ENCODE measurements at places on chromosomes 4 and X.

DNA sequence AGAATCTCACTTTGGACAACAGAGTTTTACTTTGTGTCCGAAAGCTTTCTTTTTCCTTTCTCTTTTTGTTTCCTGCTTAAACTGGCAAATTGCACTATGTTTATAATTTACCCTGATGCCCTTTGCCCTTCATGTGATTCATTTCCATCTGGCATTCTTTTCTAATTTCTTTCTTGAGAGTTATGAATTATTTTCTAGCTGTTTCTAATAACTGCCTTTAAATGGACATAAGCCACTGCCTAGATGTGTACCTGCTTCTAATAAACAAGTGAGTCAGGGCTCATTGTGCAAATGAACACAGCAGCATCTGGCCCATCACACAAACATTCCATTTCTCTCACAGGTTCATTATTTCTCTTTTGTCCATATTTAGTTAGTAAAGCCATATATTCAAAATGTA, 242.3 kb upstream of the GPRIN3 start:
- DNase-seq = no peak

DNA sequence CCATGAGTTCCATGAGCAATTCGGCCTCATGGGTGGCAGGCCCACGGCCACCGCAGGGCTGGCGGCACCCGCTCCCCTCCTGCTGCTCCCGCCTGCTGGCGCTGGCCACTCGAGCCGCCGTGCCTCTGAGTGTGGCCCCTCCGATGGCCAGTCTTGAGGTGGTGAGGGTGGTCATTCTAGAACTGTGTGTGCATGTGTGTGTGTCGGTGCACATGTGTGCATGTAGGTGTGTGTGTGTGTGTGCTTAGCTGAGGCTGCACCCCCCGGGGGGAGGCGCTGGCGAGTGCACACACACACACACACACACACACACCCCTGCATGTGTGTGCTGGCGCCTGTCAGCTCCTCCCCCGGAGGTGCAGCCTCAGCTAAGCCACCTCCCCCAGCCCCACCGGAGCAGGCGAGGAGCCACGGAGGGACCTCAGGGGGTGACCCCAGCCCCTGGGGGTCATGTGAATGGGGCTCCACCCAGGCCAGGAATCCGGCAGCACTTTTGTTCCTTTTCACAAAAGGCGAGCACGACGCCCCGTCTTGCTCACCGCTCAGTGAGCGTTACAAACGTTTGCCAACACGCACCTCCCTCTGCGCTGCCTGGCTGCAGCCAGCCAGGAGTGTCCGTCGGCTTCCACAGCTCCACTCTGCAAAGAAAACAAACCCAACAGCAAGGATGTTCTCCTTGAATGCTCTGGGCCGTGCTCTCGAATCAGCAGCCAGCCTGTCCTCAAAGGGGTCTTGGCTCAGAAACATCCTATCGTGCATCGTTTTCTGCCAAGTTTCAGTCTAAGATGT, 29.9 kb downstream of the FGFRL1 start:
- no peak for DNase-seq

- no peak for DNase-seq
Measured at GRCh38 chr4:70564033-70564432, 28.0 kb upstream of the AMBN start.

GRCh38 chr4:34412911-34413310, 1831.4 kb downstream of the ARAP2 start:
- no peak for DNase-seq

DNA sequence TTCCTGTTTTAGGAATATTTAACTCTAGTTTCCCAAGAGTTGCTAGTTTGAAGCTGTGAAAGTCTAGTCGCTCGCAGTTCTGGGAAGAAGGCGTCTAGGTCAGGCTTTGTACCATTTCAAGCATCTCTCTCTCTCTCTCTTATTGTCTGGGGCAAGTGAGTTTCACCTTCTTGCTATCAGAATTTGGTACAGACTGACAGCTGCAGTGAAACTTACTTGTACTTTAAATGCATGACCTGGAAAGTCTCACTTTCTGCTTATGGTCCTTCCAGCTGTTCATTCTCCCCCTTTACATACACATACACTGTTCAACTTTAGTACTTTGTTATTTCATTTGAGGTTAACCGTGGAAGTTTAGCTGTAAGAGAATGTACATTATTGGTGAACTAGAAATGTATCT, 4.4 kb downstream of the FRMPD4 start:
- no peak for DNase-seq

- DNase-seq = no peak
Measured at GRCh38 chrX:101429934-101430333, 21.9 kb downstream of the HNRNPH2 start.

DNA sequence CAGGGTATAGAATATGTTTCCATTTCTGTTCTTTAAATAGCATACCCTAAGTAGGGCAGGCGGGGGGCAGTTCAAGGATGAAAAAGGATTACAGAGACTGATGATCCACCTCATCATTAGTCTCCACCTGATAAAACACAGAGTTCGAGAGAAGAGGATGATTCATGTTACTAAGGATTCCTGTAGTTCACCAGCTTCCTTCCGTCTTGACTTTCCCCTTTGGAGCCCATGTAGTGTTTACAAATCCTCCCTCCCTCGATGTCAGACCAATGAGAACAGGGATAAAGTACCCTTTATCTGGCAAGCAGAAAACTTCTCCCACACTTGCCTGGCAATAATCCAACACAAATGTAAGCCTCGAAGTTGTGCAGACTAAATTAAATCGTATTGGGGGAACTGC, 526.3 kb upstream of the FAM241A start:
- DNase-seq = no peak
